ENCODE measurements at places on chromosomes 7 and 10. TPM values are rescaled to one million over a fixed set of nuclear protein-coding genes. Genes with fewer than 3 reads are reported as not detected.

Gene TCERG1L
- total RNA-seq, result not detected

Gene VAX1
- not detected for total RNA-seq

DNA sequence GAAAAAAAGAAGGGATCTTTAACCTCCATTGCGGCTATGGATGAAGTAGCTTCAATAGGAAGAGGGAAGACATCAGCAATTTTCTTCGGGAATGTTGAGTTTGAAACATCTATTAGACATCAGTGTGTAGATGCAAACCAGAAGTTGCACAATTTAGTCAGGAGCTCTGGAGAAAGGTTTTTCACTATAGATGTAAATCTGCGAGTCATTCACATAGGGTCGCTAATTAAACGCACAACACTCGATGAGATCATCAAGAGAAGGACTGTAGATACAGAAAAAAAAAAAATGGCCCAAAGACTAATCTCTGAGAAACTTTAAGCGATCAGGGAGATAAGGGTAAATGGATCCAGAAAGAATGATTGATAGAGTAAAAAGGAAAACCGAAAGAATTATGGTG lies 61.7 kb upstream of the TES start:
- no peak for DNase-seq

GRCh38 chr7:46226860-46227259 lies 305.8 kb upstream of the IGFBP3 start:
- DNase-seq, result no peak

DNA sequence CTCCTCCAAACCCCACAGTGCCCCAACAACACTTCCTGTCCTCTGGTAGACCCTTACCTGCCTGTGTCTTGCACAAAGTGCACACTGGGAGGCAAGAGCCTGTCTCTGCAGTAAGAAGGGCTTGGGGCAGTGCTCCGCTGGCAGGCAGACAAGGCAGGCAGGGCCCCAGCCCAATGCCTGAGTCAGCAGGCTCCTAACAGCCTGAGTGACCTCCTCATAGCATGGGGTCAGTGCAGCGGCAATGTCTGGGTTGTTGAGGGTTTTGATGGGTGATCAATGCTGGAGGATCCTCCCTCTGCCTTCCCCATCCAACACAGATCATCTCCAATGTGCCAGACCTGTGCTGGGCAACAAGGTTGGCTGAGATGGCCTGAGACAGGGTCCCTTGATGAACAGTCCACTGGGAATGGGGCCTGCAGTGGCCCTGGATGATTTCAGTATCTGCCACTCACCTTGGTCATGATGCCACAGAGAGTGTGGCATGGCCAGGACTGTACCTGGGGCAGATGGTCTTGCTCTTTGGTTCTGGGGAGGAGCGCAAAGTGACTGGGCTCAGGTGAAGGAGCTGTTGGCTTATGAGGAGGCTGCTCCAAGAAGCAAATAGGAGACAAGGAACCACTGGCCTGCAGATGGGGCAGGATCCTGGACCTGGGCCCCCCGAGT lies 55.6 kb upstream of the CAMK2B start:
- DNase-seq, result no peak
